ENCODE measurements at places on chromosomes 7 and 10.

GRCh38 chr10:97805096-97805884 lies 33.5 kb upstream of the SFRP5 start:
- no peak for DNase-seq

DNA sequence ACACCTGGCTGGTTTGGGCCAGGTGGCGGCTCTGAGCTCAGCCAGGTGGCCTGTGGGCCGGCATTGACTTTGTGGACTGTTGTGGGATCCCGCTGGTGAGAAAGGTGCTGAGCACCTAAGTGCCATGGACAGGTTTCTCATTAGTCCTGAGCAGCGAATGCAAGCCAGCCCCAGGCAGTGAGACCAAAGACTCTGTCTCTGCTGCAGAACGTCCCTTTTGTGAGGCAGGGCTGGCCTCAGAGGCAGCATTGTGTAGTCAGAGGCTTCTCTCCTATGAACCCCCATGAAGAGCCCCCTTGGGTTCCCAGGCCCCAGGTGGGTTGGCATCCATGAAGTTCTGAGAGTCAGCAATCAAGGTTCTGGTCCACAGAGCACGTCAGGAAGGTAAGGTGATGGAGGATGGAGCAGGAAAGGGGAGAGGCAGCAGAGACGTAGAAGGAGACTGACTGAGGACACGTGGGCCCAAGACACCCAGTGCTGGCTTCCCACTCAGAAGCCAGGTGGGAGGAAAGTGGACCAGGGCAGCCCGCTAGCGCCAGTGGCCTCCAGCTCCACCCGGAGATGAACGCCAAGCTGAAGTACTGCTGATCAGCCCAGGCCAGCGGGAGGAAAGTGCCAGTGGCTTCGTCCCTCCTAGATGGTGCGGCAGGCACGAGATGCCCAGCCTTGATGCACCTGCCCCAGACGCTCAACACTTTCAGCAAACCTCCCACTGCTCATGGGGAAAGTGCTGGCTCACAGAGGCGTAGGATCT lies 19.2 kb upstream of the PTPRN2 start:
- no peak for DNase-seq

GRCh38 chr10:128377988-128378387 lies 251.8 kb upstream of the MKI67 start:
- no peak for DNase-seq

GRCh38 chr7:47578579-47579270 lies 3.2 kb downstream of the TNS3 start:
- DNase-seq = no peak

DNA sequence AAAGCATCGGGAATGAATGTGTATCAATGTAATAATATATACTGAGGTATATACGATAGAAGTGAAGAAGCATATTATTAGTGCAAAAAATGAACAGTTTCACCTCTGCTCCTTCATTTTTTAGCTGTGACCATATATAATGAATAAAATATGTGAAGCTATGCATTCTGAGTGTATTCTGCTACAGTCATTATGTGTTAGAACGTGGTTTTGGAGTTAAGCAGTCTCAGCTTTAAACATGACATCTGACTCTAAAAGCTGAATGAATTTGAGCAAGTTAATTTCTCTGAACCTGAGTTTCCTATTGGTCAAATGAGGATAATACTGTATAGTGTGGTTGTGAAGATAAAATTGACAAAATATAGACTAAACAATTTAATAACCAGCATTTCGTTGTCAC lies 358.1 kb downstream of the SUGCT start:
- no peak for DNase-seq

- no peak for DNase-seq
These were observed 10.0 kb downstream of the KLF6 start for GRCh38 chr10:3774814-3775695.
